Stimulated activated CD8-positive, alpha-beta memory T cell treated with anti-CD3 and anti-CD28 coated beads, Interleukin-15, amount 100 ng/mL, for 24 hours (primary cell): ENCODE measurements at places on chromosomes 4 and X.

DNA sequence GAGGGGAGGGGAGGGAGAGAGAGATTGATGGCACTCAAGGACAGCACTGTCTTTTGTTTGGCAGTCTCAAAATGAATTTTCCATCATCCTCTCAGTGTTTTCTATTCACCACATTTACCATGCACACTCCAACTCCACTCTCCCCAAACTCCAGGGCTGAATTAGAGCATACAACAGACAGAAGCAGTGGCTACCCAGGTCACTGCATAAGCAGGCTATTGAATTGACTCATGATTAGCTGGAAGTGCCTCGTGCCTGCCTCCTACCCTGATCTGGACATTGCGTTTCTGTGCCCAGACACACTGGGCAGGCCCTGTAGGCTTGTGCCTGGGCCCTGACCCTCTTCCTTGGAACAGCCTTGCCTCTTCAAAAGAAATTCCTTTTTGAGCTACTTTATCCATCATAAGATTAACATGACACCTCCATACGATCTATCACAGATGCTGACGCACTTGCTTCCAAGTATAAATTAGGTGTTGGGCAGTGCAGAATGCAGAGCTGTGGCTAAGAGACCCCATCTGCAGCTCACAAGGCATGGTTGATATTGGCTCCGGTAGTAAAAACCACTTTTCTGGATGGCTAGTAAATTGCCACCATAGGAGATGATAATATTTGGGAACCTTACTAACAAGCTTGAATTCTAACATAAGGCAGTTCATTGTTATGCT is 752.9 kb downstream of the RPA4 start:
- no peak for DNase-seq

DNA sequence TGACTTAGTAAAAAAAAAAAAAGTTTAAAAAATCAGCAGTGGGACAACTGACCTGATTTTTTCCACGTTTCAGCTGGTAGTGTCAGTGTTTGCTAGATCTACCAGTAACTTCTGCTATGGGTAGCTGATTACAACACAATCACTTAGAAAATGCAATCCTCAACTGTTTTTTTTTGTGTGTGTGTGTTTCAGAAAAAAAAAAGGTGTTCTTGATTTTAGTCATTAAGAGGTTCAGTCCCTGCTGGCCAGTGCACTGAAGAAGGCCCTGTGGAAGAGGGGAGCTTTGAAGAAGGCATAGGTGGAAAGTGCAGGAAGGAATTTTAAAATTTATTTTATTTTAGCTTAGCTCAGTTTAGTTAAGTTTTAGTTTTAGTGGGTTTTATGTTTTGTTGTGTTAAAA is 46.9 kb downstream of the SH2D1A start:
- no peak for DNase-seq

DNA sequence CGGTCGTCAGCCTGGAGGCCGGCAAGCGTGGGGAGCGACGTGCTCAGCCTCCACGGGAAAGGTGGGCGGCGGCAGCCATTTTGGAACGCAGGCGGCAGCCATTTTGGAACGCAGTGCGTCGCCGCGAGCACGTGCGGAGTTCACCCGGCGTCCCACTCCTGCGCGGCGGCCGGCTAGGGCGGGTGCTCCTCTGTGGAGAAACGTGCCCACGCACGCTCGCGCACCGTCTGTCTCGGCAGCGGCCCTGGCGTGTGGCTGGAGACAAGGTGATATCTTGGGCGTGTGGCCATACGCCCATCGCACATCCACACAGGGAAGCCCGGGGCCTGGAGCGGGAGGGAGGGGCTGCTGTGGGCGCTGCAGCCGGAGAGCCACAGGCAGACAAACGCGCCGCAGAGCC is 21.1 kb downstream of the CPLX1 start:
- DNase-seq, result no peak

DNA sequence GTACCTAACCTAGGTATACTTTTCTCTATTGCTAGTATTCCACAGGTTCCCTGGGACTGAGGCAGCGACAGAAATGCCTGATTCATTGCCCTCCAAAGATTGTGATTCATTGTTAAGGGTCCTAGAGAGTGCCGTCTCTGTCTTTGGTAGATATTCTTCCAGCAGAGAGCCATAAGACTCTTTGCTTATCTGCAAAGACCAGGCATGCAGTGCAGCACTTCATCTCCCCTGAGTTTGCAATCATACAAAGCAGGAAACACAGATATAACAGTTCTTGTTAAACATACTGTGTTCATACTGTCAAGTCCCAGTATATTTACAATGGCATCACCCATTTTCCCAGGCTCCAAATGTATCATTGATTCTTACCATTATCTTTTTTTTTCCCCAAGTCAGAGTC is 47.7 kb downstream of the KLF8 start:
- DNase-seq, result no peak

- no peak for DNase-seq
These were observed 33.7 kb downstream of the GABRB1 start for GRCh38 chr4:47065051-47065481.

GRCh38 chr4:27490766-27491165 is 630.1 kb downstream of the STIM2 start:
- DNase-seq, result no peak

DNA sequence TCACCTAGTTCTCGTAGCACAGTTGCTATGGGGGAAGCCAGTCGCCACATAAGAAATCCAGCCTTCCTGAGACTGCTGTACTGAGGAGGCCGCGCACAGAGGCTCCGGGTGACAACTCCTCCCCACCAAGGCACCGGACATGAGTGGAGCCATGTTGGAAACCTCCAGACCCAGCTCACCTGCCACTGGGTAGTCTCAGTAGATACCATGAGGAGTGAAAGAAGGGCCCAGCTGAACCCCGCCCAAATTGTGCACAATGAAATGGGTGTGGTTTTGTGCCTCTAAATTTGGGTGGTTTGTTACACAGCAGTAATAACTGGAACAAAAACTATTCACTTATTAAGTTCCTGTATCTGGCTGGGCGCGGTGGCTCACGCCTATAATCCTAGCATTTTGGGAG is 198.7 kb downstream of the BCOR start:
- no peak for DNase-seq

DNA sequence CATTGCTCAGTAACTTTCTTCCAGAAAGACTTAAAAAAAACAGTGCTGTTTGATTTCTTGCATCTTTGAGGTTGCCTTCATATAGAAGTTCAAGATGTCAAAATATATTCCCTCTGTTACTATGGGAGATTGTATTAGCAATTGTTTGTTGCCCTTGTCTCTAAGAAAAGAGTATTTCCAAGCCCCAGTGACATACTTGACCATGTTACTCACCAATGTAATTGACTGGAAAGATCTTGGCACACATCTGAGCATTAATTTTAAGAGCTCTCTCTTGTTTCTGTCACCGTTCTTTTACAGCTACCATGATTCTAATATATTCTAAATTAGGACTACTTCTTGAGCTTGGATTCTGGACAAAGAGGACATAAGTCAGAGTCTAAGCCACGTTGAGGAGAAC is 902.7 kb upstream of the EPHA5 start:
- DNase-seq, result no peak

DNA sequence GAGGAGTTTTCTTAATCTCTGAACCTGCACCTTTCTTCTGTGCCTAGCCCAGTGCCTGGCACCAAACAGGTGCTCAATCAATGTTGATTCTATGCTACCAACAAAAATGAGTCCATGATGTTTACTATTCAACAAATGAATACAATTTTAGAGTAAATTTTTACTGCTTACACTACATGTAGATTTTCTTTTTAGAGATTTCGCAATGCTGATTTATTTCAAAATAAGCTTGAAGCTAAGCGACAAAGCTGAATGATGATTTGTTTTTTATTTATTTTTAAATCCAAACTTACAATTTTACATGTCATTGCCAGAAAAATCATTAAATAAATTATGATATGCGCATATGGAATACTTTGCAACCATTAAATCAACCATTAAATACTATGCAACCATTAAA is 55.7 kb downstream of the AR start:
- no peak for DNase-seq

DNA sequence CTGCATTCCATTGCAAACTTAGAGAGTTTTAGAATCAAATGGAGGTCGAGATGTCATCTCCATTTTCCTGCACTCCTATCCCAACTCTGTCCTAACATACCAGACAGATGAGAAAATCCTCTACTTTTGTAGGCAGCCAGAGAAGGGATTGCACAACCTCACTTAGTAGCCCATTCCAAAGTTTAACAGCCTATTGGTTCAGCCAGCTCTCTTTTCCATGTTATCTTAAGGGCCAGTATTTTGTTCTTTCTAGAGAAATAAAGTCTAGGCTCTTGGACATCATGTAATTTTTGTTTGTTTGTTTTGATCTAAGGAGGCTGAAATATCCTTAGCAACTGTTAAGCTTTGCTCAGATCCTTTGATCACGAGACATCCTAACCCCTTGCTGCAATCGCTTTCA is 173.0 kb downstream of the COX18 start:
- no peak for DNase-seq

DNA sequence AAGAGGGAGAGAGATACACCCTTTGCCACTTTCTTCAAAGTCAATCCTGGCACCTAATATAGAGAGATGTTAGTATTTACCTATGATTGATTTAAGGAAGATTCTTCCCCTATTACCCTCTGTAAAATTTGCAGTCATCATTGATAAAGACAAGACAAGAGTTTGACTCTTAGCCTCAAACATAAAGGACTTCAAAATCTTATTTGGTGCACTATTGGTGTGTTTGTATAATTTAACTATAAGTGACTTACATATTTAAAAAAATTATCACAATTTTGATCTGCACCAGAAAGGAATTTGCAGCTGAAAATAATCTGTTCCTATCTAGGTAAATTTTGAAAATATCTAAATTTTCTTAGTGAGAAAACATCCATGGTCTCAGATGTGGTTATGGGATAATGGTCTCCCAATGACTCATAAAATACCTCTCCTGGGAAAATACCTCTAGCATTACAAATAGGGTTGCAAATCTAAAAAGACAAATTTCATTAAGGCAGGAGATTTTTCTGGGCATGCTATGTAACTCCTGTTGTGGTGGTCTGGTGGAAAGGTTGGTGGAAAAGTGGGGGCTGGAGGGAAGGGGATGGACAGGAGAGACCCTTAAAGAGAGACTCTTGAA is 173.6 kb upstream of the MED14 start:
- no peak for DNase-seq

GRCh38 chr4:152063621-152064240 is 302.9 kb upstream of the GATB start:
- no peak for DNase-seq

- no peak for DNase-seq
These were observed 72.4 kb upstream of the MSANTD1 start for GRCh38 chr4:3176367-3177229.

- DNase-seq, result no peak
These were observed 91.5 kb upstream of the PPARGC1A start for GRCh38 chr4:23981328-23981727.

- no peak for DNase-seq
These were observed 187.5 kb downstream of the NSUN7 start for GRCh38 chr4:40937140-40937725.

- DNase-seq, result no peak
These were observed 648.3 kb downstream of the PCDH19 start for GRCh38 chrX:99761731-99762130.

GRCh38 chr4:7798178-7798995 is 141.3 kb downstream of the AFAP1 start:
- DNase-seq, result no peak

DNA sequence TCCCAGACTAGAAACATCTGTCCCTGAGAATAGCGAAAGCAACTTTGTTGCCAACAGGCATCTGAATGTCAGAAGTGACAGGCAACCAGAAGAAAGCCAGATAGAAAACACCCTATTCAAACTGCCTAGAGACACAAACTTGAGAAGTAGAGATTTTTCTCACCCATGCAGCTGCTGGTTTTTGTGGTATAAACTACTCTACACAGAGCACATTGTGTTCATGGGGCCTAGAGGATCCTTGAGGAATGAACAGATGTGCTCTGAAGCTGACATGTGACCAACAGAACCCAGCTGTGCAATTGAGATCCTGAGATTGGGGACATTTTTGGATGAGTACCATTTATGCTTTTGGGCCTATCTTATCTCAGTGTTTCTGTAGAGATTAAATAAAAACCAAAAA is 63.6 kb upstream of the NRK start:
- no peak for DNase-seq

GRCh38 chr4:126448086-126448845 is 1133.5 kb downstream of the FAT4 start:
- DNase-seq, result no peak

GRCh38 chr4:37322122-37322521 is 77.6 kb downstream of the NWD2 start:
- DNase-seq, result no peak

- no peak for DNase-seq
These were observed 279.0 kb downstream of the ANKRD50 start for GRCh38 chr4:124433500-124433899.

DNA sequence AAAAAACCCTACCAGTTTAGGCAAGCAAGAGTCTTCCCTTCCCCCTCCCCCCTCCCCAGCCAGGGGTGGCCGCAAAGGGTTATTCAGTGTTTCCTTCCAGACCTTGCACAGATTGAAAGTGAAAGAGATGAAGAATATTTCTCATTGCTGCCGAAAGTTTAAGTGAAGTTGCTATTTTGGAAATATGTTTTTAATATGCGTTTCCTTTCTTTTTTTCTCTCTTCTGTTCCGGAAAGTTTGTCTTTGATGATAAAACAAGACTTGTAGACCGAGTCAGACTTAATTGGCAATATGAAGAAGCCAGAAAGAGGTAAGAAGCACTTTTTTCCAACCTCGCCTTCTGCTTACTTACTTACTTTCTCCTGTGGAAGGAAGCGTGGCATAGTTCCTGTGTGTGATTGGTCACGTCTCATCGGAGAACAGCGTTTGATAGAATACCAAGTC is 58.5 kb upstream of the CLCN4 start:
- no peak for DNase-seq

DNA sequence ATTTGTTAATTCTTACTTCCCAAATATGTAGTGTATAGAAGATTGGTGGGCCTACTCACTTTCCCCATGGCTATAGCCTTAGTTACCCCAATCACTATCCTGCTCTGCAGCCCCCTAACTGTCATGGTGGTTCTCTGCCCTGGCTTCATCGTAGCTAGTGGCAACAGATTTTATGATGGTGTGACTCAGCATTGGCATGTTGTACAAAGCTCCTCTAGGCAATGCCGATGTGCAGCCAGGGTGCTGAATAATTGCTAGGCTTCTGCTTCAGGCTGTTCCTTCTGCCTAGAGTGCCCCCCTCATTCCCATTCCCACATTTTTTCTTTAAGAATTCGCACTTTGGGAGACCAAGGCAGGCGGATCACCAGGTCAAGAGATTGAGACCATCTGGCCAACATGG is 35.2 kb downstream of the AFF2 start:
- DNase-seq, result no peak

GRCh38 chr4:15270201-15270600 is 157.6 kb upstream of the C1QTNF7 start:
- DNase-seq, result no peak

DNA sequence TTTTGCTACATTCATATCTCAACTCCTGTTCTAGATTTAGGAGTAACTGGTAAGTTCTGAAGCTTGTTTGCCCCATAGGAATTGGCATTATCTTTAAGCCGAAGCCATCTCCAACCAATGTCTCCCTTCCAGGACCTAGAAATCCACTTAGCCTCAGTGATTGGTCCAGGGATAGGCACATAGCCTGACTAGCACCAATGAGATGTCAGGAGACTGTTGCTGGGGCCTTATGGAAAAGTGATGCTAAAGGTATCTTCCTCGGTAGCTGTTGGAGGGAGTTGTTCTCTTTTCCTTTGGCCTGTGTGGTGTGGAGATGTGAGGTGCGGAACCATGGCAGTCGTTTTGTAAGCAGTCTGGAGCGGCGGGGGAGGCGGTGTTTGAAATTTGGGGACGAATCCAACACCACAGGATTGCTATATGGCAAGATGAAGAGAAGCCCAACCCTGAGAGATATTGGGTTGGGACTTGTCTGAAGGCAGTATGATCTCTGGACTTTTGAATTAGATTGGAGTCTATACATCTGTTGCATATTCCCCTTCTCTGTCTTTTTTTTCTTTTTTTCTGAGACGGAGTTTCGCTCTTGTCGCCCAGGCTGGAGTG is 109.8 kb upstream of the ATP6AP2 start:
- DNase-seq, result no peak
